ENCODE measurements at places on chromosomes 5 and 9.

DNA sequence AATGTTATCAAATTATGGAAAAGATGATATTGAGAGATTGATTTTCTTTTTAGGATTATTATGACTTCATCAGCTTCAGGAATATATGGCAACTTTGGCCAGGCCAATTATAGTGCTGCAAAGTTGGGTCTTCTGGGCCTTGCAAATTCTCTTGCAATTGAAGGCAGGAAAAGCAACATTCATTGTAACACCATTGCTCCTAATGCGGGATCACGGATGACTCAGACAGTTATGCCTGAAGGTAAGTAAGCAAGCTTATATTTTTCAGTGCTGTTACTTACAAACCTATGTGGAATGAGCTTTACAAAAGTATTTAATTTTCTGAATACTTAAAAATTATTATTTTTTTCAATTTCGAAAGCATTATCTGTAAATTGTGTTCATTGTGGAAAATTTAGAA, 26.5 kb downstream of the HSD17B4 start:
- no peak for DNase-seq

DNA sequence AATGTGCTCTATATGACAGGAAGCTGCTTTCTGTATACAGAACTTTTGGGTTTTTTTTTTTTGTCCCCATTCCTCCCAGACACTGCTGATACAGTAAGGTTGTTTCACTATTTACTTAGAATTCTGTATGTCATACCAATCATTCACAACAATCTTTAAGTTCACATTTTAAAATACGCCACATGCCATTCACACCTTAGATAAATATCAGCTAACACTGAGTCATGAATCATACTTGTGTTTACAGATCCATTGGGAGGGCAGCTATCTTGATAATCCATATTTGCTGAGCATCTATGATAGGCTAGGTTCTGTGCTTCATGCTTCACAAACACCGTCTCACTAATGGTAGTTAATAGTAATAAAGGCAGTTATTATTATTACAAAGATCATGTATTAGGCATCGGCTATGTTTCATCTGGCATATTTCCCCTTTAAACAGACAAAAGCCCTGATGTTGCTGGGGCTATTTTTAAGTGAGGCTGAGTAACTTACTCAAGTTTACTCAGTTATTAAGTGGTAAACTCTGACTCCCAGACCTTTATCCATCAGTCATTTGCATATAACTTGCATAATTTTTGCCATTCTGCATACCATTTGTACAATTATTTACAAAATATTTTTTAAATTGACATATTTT, 152.2 kb upstream of the HMHB1 start:
- no peak for DNase-seq

DNA sequence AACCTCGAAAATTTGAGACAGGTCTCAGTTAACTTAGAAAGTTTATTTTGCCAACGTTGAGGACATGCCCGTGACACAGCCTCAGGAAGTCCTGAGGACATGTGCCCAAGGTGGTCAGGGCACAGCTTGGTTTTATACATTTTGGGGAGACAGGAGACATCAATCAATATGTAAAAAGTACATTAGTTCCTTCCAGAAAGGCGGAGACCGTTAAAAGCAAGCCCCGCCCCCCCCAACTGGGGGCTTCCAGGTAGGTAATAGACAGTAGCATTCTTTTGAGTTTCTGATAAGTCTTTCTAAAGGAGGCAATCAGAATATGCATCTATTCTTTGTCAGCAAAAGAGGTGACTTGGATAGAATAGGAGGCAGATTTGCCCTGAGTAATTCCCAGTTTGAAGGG, 599 bp upstream of the MOCS2 start:
- DNase-seq, result no peak

GRCh38 chr5:91030521-91031401, 352.4 kb downstream of the ARRDC3 start:
- DNase-seq, result no peak

GRCh38 chr5:15889001-15889400, 290.6 kb downstream of the MARCHF11 start:
- no peak for DNase-seq

DNA sequence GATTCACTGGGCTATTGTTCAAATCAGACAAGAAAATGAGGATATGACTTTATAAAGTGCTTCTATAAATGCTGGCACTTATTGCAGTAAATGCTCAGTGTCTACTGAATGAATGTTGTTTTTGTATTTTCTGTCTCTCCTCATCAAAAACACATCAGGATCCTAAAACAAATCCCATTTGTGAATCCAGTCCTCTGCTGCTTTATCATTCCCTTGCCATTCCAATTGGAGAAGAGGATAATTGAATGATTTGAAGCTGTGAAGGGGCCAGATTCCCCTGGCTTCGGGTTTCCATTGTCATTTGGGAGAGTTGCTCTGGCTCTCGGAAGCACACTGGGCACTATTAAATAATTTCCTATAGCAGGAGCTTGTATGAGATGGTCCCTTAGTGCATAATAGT, 666.8 kb downstream of the ACTL7B start:
- no peak for DNase-seq

DNA sequence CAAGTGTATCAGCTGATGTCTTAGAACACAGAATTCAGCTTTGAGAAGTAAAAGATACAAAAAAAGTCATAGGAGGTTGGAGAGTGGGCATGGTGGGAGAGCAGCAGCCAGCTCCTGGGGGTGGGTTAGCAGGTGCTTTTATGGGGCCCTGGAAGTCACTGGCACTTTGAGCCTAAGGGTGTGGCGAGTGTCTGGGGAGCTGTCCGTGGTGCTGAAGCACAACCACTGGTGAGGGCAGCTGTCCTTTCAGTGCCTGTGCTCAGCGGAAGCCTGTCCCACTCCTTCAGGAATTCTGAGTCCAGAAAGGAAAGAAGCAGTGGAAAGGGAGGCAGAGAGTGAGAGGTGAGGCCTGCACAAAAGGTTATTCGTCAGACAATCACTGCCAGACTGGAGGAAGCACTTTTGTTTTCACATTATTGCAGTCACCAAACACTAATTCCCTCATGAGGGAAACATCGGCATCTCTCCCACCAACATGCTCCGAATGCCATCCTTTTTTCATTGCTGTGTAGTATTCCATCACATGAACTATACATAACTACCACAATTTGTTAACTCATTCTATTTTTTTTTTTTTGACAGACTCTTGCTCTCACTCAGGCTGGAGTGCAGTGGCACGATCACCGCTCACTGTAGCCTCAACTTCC, 59.4 kb upstream of the RAPGEF1 start:
- DNase-seq, result peak; percentile 51

- peak; percentile 65 for DNase-seq
These were observed 68.4 kb downstream of the PSD2 start for GRCh38 chr5:139863855-139864558.

GRCh38 chr5:77768978-77769377, 7.2 kb downstream of the TBCA start:
- no peak for DNase-seq

DNA sequence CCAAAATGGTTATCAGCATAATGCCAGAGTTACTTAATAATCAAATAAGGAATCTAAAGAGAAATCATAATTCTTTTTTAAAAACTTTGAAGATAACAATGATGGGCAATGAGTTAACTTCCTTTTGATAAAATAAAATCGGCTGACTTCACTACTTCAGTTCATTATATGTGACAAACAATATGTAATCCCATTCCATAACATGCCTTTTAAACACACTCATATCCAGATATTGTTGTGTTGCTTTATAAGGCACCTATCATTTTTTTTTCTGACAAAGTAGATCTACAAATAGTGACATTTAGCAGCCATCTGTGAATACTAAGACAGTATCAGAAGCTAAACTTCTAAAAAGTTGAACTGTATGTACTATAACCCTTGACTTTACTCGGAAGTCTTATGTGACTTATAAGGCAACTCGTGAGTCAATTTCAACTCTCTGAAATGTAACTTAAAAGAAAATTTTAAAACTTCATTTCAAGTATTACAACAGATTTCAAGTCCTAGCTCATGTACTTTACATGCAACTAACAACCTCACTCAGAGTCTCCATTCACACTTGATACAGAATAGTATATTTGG, 7.5 kb downstream of the ADAMTS6 start:
- no peak for DNase-seq

DNA sequence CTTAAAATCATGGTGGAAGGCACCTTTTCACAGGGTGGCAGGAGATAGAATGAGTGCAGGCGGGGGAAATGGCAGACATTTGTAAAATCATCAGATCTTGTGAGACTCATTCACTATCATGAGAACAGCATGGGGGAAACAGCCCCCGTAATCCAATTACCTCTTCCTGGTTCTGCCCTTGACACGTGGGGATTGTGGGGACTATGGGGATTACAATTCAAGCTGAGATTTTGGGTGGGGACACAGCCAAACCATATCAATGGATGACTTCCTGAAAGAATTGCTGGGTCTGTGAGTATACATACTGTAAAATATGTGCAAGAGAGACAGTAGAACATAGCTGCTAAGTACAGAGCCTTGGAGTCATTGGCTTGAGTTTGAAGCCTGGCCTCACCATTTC, 47.0 kb downstream of the KIAA1958 start:
- no peak for DNase-seq

- no peak for DNase-seq
These were observed 24.4 kb upstream of the TRIO start for GRCh38 chr5:14118551-14119320.

DNA sequence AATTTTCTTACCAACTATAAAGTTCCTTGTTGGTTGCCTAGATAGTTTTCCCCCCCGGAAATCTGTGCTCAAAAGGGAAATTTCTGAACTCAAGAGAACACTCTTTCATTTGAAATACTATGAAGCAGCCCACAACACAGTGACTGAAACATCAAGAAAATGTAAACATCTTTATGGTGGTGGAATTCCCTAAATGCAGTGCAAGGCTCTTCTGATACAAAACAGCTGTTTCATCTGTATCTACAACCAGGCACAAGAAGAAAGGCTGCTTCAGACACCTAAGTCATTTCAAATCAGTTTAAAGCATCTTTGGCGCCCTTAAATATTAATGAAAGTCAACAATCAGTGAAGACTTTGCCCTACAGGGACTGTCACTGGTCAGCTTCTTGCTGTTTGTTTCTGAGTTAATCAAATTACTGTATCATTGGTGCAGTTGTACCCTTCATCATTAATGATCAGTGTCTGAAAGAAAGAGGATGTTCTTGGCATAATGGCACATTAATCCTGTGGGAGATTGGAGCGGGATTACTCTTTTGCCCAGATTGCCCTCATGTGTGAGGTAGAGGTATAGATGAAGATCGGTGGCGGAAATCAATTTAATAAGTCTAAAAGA, 947.0 kb downstream of the NR2F1-AS1 start:
- DNase-seq, result no peak

GRCh38 chr9:899440-900184, 58.1 kb downstream of the DMRT1 start:
- DNase-seq, result peak; percentile 36

DNA sequence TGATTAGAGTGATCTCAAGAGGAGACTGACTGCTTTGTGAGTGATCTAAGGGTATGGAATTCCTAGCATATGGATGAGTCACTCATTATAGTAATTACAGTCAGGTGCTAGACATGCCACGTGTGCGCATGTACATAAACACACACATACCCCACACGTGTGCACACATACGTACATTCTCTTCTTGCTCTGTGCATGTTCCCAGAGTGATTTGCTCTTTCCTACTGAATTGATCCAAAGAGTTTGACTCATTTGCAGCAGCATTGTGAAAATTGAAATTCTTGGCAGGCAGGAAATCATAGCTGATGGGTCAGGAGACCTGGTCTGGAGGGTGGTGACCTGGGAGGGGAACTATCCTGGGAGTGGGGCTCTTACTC, 63.8 kb downstream of the ANGPTL2 start:
- no peak for DNase-seq

GRCh38 chr9:4463824-4464223, 26.4 kb upstream of the SLC1A1 start:
- no peak for DNase-seq

DNA sequence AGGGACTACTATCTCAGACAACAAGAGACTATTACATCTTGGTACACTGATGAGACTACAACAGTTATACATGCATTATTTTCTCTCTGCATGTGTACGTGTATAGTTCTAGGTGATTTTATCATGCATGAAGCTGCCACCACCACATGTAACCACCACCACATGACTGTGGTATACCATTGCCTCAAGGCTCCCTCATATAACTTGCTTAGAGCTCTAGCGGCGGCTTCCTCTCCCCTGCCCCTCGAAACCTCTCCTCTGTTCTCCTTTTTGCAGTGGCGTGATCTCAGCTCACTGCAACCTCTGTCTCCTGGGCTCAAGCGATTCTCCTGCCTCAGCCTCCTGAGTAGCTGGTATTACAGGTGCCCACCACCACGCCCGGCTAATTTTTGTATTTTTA, 162.3 kb downstream of the AOPEP start:
- no peak for DNase-seq

DNA sequence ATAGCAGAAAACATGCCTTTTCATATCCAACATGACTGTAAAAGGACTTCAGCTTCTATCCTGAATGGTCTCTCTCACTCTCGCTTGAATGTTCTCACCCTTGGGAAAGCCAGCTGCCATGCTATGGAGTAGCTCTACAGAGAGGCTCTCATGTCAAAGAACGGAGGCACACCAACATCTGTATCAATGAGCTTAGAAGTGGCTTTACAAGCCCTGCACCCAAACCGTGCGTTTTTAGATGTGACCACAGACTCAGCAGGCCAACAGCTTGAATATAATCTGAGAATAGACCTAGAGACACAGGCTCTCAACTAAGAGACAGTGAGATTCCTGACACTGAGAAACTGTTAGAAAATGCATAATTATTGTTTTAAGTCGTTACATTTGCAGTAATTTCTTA, 1231.6 kb upstream of the CDH9 start:
- no peak for DNase-seq

DNA sequence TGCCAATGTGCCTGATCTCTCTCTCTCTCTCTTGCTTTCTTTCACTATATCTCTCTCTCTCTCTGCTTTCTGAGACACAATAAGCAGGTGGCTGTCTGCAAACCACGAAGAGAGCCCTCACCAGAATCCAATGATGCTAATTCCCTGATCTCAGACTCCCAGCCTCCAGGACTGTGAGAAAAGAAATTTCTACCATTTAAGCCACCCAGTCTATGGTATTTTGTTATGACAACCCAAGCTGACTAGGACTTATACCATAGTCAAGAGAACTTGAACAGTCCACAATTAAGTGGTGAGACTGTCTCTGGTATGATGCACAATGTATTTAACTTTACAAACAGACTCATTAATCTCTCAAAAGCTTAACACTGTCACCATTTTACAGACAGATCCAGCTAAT, 67.0 kb downstream of the NFIB start:
- no peak for DNase-seq

- no peak for DNase-seq
These were observed 13.5 kb upstream of the TTLL11 start for GRCh38 chr9:122106576-122106975.

DNA sequence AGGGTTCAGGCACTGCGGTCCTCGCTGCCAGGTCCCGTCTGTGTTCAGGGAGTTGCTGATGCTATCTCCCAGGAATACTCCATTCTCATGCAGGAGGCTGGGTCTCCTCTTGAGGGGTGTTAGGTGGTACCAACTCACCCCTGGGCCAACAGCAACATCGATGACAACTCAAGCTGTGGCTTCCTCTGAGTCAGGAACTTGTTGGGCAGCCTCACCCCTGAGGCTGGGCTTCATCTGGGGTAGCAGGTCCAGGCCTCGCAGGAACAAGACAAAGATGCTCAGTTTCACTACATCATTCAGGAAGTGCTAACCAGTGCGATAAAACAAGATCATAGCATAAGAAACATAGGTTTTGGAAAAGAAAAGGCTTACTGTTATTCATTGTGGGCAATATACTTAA, 125.9 kb downstream of the SYK start:
- DNase-seq, result no peak

- no peak for DNase-seq
These were observed at the start of gene PCSK1 for GRCh38 chr5:96433066-96433447. PCSK1 (minus strand) TSS chr5:96433248; CDS start chr5:96433042, 206 bp downstream.

GRCh38 chr5:160937570-160937969, 85.6 kb upstream of the ATP10B start:
- DNase-seq, result no peak
